ENCODE measurements at places on chromosomes 7 and 10.

- DNase-seq, result peak; percentile 50
These were observed 174.8 kb upstream of the FZD1 start for GRCh38 chr7:91089382-91089963.

DNA sequence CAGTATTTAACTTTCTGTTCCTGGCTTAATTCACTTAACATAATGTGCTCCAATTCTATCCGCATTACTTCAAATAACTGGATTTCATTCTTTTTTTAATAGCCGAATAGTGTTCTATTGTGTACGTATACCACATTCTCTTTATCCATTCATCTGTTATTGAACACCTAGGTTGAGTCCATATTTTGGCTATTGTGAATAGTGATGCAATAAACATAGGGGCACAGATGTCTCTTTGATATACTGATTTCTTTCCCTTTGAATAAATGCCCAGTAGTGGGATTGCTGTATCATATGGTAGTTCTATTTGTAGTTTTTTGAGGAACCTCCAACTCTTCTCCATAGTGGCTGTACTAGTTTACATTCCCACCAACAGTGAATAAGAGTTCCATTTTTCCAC, 25.5 kb upstream of the TSPAN33 start:
- DNase-seq, result no peak

GRCh38 chr10:121311812-121312443, 286.3 kb downstream of the FGFR2 start:
- DNase-seq, result no peak

GRCh38 chr10:97805096-97805884, 33.5 kb upstream of the SFRP5 start:
- DNase-seq, result no peak

- DNase-seq, result no peak
These were observed 32.9 kb upstream of the SLF2 start for GRCh38 chr10:100879741-100880360.

DNA sequence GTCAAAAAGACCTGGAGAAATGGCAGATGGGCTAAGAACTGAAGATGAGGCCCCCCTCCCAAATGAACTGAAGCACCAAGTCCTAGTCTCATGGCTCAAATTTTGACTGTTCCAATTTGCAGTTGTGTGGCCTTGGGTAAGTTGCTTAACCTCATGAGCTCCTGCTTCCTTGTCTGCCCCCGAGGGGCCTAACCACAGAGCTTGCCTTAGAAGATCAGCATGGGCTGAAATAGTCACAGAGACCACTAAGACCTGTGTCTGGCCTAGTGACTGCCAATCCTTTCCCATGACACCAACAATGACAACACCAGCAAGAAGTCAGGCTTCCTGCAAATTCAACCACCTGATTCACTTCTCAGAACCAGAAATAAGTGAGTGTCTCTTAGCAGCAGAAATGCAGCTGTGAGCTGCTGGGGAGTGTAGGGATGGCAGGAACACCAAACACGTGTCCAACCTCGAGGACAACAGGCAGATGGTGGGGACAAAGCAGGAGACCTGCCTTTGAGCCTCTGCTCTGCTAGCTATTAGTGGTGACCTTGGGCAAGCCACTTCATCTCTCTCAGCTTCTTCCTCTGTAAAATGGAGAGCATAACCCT, 23.7 kb downstream of the CRHR2 start:
- DNase-seq, result no peak

GRCh38 chr7:105731042-105731441, 145.4 kb downstream of the ATXN7L1 start:
- DNase-seq, result no peak

GRCh38 chr10:110861930-110862649, 9.6 kb upstream of the PDCD4 start:
- no peak for DNase-seq

DNA sequence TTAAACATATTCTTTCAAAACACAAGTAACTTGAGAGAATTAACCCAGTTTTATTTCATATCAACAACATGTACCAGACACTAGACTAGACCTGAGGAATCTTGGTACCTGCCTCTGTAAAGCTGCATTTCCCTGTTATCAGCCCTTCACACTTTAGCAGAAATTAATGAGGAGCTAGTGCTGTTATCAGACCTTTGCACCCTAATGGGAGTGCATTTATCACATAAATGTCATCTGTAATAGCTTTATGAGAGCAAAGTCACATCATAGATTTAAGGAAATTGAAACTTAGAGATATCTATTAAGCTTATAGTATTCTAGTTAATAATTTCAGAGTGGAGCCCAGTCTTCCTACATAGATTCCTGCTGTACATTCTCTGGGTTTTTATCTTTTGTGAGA, 270.4 kb upstream of the YAE1 start:
- DNase-seq, result no peak

DNA sequence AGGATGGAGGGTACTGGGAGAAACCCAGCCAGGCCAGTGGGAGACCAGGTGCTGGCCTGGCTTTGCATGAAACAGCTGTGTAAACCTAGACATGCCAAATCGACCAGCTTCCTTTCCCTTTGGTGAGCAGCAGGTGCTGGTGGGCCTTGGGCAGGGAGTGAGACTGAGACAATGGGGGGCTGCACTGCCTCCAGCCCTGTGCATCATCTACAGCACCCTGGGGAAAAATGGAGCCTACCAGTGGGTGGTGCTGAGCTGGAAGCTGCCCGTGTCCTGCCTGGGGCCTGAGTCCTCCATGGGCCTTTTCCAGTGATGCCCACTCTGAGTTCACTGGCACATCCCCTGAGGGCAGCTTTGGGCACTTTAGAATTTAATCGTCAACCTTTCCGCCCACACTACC, 19.2 kb upstream of the DDC start:
- no peak for DNase-seq

- no peak for DNase-seq
These were observed 16.1 kb upstream of the MEST start for GRCh38 chr7:130475776-130476175.

GRCh38 chr10:122327237-122328206, 47.0 kb upstream of the PLEKHA1 start:
- no peak for DNase-seq

DNA sequence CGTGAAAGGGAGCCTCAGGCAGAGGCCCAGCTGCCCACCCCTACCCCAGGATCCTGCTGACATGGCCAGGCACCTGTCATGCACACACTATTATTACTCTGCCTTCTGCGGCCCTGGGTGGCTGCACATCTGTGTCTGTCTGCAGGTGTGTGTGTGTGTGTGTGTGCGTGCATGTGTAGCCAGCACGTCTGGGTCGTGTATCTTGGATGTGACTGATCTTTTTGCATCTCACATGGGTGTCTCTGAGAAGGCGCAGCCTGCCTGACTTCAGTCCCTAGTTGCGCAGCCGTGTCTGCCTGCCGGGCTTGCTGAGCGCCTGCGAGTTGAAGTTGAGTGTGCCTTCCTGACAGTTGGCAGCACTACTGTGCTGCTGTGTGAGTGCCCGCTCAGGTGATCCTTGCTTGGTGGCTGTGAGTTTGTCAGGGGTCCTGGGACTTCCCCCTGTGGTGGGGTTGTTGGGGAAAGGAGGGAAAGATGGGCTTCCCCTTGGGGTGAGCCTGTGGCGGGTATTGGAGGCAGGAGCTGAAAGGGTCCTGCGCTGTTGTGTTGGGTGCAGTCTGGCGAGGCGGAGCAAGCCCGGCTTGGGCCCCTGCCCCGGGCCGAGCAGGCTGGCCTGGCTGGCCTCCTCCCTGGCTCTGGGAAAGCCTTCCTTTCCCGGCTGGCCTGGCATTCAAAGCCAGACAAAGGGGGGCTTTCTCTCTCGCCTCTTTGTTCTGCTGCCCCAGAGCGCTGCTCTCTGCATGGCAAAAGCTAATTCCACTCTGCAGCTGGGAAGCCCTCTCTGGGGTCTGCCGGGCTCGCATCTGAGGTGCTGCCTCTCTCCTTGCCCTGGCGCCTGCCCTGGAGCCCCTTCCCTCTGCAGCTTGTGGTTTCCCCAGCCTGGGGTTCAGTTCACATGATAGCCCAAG, 4.9 kb downstream of the TRIM8 start:
- peak; percentile 34 for DNase-seq

DNA sequence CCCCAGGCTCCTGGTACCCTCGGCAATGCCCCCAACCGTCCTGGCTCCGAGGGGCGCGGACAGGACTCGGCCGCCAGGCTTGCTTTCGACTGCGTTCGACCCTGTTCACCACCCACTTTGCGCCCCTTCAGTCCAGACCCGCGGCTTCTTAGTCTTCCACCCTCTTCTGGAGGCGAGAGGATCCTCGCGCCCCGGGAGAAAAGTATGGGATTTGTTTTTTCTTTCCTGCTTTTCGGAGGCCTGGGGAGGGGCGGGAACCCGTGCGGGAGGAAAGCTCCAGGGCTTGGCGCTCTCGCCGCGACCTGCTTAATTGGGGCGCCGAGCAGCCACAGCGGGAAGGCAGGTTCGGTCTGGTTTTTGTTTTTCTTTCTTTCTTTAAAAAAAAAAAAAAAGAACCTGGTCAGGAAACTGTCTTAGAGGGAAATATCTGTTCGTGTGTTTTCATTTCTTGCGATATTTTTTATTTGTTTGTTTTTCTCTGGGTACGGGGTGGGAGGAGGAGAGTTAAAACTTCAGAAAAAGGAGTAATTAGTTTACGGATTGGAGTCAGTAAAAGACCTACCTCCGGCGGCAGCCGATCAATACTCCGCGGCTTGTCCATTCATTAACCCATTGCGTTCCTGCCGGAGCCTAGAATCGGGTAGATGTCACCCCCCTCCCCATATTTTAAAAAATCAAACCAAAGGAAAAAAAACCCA, 1.6 kb downstream of the EMX2 start:
- DNase-seq, result peak; percentile 34

GRCh38 chr10:34010891-34011290, 676.4 kb upstream of the NRP1 start:
- peak; percentile 39 for DNase-seq

- DNase-seq, result no peak
These were observed 622.4 kb upstream of the POM121L12 start for GRCh38 chr7:52413051-52413450.

DNA sequence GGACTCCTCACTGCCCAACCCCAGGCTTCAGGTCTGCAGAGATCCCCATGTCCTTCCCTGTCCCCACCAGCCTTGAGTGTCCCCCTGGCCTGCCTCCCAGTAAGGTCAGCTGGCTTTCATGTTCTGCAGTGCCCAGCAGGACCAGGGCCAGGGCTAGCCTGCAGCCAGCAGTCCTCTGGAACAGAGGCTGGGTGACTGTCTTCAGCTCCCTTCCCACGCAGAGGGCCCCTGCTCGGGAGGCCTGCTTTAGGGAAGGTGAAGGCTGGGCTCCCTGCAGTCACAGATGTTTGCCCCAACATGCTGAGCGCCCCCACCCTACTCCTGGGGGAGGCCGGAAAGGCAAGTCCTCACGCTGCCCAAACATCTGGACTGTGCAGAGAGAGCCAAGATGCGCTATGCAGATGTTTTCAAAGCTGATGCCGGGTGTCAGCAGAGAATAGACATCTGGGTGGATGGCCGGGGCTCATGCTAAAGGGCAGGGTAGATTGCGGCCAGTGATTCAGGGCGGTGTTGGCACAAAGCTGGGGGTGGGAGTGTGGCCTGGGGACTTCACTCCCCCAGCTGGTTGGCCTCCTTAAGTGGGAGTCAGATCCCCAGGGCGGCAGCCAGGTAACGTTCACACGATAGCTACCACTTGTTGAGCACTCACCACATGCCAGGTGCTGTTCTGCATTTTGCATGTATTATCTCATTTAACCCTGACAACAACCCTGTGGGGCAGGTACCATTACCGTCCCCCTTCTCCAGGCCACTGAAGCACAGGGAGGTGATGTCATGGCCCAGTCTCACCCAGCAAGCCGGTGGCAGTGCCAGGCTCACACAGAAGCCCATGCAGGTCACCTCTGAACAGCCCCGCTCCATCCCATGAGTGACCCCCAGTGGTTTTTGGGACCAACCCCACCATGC, 71.2 kb upstream of the COL13A1 start:
- DNase-seq, result no peak

DNA sequence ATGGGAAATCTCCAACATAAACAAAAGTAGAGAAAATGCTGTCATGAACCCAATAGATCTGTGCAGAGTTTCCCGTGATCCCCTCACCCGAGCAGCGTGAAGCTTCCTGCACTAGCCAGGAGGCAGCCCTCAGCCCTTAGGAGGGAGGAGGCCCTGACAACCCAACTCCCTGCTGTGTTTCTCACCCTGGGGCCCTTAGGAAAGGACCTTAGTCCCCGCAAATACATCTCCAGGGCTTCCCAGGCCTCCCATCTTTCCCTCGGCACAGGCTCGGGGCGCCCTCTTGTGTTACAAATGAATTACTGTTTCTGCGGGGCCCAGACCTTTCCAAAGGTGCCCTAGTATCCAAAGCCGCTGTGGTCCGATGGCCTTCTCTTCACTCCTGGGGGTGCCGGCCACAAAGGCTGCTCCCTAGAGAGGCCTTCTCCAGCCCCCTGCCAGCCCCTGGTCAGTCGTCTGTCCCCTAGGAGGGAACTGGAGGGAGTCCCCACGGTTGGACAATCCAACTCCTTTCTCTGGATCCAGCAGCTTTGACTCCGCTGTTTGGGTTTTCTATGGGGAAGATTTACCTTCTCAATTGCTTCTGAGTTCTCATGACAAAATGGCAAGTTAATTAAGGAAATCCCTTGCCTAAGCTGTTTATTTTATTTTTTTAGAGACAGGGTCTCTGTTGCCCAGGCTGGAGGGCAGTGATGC, 49.9 kb upstream of the SH2B2 start:
- DNase-seq, result peak; percentile 69

- DNase-seq, result peak; percentile 29
These were observed 50.0 kb downstream of the SRI start for GRCh38 chr7:88169717-88170320.

DNA sequence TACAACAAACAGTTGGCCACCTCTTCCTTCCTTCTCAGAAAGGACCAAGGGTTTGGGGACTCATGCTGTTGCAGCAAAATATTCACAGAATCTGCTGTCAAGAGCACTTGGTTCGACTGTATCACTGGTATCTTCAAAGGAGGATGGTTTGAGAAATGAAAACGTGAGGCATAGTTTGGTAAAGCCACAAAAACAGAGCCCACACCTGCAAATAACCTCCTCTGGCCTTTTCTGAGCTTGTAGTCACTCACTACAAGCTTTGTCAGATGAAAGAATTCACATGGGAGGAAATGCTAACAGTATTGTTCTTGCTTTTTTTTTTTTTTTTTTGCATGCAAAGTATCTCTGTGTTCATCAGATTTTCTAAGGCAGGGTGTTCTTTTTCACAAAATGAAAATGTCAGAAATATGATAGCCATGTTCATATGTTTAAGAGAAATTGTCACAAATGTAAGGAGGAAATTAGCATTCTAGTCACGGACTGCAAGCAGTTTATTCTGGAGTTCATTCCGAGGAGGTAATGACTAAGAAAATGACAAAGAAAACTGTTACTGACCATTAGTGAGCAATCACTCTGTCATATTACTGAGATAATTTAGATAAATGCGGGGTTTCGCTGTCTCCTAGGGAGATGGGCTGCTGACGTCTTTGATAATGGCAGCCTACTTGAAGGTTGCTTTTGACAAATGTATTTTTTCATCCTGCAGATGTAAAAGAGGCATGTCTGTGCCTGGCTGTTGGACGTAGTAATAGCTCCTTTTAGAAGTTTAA, 117.8 kb upstream of the MYO3A start:
- peak; percentile 80 for DNase-seq

Data from kidney tubule cell (primary cell).